Peyer's patch (tissue), 4 donors: ENCODE measurements at places on chromosomes 2 and 18. TPM values are rescaled to one million over a fixed set of nuclear protein-coding genes. Genes with fewer than 3 reads are reported as not detected.
A peak's percentile ranks its signal among the peaks of the same experiment; 100 is the strongest.

The PFN4 gene
- total RNA-seq, result not detected

- H3K4me1 ChIP-seq, result peaks cover 12% of the 10 kb centered on the region
- H3K4me3 ChIP-seq, result peak overlapping the region; percentile 34
- no peaks in the 10 kb centered on the region for H3K27me3 ChIP-seq
- H3K36me3 ChIP-seq, result no peaks in the 10 kb centered on the region
- peak overlapping the region; percentile 71 for H3K27ac ChIP-seq
Measured at GRCh38 chr2:224982910-224983711, 59.2 kb downstream of the DOCK10 start.

DNA sequence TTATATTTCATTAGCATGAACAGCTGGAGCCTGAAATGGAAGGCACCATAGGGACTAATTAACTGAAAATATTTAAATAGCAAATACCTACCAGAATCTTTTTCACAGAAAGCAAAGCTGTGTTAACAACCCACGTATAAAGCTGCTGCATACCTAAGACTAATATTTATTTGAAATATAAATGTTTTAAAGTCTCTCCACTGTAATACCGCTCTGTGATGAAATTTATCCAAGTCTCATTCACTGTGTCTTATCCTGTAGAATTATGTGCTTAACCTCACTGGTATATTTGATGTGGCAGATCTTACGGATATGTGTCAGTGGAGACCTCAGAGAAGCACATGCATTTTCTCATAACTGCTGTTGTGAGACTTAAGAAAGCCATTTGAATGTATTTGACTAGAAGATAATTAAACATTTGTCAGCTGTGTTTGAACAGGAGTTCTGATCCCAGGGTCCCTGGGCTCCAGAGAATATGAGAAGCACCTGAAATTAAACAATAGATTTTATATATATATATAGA lies 373.3 kb downstream of the ZNF804A start:
- H3K27ac ChIP-seq, result no peak overlapping the region
- H3K27me3 ChIP-seq, result no peaks in the 10 kb centered on the region
- no peak for DNase-seq
- H3K4me3 ChIP-seq, result no peak overlapping the region
- no peaks in the 10 kb centered on the region for H3K36me3 ChIP-seq

GRCh38 chr2:26988058-26988860 lies 17.8 kb downstream of the MAPRE3 start:
- no peaks in the 10 kb centered on the region for H3K36me3 ChIP-seq
- H3K27me3 ChIP-seq, result no peaks in the 10 kb centered on the region
- no peaks in the 10 kb centered on the region for H3K4me1 ChIP-seq

- no peaks in the 10 kb centered on the region for H3K27me3 ChIP-seq
- no peak for DNase-seq
- H3K4me1 ChIP-seq, result peaks cover 15% of the 10 kb centered on the region
- H3K4me3 ChIP-seq, result peak overlapping the region; percentile 30
Measured at GRCh38 chr18:75204732-75205513, 4.0 kb downstream of the PTGR3 start.

- H3K4me3 ChIP-seq, result no peak overlapping the region
- no peaks in the 10 kb centered on the region for H3K36me3 ChIP-seq
- H3K27me3 ChIP-seq, result no peaks in the 10 kb centered on the region
- no peaks in the 10 kb centered on the region for H3K4me1 ChIP-seq
Measured at GRCh38 chr2:217722883-217723472, 279.8 kb downstream of the TNS1 start.

DNA sequence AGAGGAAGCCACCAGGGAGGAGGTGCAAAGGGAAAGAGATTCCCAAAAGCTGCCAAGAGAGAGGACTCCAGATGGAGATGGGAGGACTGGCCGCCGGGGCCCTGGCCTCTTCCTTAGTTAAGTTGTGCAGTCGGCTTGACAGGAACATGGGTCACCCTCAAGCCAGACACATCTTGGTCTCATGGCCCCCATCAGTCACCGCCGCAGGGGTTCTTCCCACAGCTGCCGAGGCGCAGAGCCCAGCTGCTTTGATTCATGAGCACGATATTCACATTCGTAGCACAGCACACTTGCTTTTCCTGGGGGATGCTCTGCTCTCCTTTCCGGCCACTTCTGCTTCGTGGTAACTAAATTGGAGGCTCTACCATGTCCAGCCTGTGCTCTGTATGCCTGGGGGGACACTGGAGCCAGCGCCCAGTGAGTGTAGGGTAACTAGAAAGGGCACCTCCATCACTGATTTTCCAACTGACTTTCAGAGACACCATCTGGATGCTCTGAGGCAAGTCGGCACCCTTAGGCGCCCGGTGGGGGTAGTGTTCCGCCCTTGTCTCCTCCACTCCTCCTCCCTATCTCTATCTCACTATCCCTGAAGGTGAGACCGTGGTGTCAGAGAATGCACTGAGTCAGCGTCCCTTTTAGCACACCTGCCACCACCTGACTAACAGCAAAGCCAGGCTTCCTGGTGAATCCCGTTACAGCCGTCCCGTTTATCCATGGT lies 13.3 kb downstream of the TWIST2 start:
- H3K27me3 ChIP-seq, result no peaks in the 10 kb centered on the region
- no peak overlapping the region for H3K27ac ChIP-seq
- H3K36me3 ChIP-seq, result no peaks in the 10 kb centered on the region
- no peak for DNase-seq

DNA sequence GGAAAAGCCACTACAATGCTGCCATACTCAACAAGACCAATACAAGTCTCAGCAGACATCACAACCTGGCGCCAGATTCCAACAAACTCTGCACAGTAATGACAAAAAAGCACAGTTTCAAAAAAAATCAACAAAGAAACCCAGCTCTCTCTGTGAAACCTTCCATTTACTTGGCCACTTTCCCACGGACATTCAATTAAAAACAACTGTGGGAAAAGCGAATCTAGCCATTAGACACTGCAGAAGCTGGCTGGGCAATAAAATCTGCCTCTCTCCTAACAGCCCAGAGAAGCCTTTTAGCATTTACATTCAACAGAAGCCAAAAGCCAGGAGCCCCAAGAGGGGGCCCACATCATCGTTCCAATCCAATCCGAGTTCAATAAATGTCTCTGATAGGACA lies 128.9 kb downstream of the HDAC4 start:
- no peaks in the 10 kb centered on the region for H3K27me3 ChIP-seq
- no peaks in the 10 kb centered on the region for H3K36me3 ChIP-seq
- peak; percentile 33 for DNase-seq

DNA sequence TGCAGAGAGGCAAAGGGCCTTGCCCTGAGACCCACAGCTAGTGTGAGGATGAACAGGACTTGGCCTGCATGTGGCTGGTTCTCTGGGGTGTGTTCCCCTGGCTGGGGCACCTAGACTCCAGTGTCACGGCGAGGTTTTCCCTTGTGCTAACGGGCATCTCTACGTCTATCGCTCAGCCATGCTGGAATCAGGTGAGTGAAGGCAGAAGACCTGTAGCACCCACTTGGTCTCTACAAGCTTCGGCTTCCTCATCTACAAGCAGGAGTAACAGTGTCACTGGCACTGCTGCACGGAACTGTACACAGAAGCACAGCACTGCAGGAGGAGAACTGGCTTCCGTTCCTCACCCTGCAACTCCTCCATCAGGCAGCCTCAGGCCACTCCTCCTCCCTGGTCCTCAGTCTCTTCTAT lies 30.6 kb downstream of the HS1BP3 start:
- H3K36me3 ChIP-seq, result peaks cover 44% of the 10 kb centered on the region
- peaks cover 5% of the 10 kb centered on the region for H3K4me1 ChIP-seq
- peak overlapping the region; percentile 46 for H3K27ac ChIP-seq
- no peaks in the 10 kb centered on the region for H3K27me3 ChIP-seq

The UPP2 gene
- total RNA-seq, result not detected

The RBM44 gene
- total RNA-seq, result 0.94 TPM

The ACMSD gene
- not detected for total RNA-seq

DNA sequence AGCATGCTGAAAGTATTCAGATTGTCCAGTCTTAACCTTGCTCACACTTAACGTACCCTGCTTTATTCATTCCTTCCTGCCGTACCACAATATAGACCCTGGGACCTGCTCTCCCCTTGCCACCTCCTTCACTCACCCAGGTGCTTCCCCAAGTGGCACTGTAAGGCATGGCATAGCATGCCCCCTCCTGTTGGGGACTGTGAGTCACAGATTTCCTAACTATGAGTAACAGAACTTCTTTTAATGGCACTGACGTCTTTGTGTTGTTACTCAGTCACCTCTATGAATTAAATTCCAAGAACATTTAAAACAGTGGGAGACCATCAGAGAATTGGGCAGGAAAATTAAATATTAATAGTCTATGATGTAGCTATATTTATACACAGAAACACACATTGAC lies 117.2 kb downstream of the CTNNA2 start:
- no peak for DNase-seq
- no peaks in the 10 kb centered on the region for H3K27me3 ChIP-seq
- no peaks in the 10 kb centered on the region for H3K4me1 ChIP-seq
- no peak overlapping the region for H3K4me3 ChIP-seq
- H3K27ac ChIP-seq, result no peak overlapping the region

DNA sequence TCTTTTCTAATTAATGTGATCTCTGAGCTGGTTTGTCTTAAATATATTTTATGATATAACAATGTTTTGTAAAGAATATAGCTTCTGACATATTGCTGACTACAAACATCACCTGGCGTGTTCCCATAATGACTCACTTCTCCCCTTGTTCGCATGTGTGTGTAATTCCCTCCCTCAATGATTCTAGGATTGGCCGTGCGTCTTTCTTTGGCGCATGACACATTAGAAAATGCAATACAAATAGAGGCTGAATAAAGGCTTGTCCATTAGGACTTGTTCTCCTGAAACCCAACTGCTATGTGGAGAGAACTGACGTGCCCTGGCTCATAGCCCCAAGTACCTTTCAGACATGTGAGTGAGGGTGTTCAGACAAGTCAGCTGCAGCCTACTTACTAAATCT lies 159.7 kb upstream of the CDH20 start:
- DNase-seq, result no peak
- H3K4me3 ChIP-seq, result no peak overlapping the region
- no peak overlapping the region for H3K27ac ChIP-seq
- no peaks in the 10 kb centered on the region for H3K4me1 ChIP-seq

DNA sequence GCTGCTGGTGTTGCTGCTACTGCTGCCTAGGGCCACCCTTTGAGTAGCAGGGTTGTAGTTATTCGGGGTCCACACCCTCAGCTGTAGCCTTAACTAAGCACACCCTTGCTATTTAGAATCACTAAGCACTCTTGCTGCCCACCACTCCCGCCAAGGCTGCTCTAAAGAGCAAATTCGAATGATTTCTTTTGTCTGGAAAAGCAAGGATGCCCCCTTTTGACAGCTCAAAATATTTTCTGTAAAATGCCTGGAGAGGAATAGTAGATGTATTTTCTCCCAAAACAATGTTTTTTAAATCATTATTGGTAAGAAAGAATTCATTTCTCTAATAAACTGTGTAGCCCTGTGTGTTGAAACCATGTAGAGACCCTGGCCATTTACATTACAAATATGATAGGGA lies 80.8 kb upstream of the PAPOLG start:
- DNase-seq, result no peak
- H3K27me3 ChIP-seq, result no peaks in the 10 kb centered on the region
- H3K4me1 ChIP-seq, result no peaks in the 10 kb centered on the region
- H3K36me3 ChIP-seq, result no peaks in the 10 kb centered on the region
- H3K4me3 ChIP-seq, result no peak overlapping the region

The PROKR1 gene
- not detected for total RNA-seq

DNA sequence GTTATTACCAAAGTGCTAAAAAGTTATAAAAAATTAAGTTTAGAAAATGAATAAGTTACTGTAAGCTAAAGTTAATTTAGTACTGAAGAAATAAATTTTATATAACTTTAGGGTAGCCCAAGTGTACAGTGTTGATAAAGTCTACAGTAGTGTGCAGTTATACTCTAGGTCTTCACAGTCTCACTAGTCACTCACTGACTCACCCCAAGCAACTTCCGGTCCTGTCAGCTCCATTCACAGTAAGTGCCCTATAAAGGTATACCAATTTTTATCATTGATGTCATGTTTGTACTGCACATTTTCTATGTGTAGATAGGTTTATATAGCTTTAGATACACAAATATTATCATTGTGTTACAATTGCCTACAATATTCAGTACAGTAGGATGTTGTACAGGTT lies 518.3 kb upstream of the PIK3C3 start:
- H3K36me3 ChIP-seq, result no peaks in the 10 kb centered on the region
- no peak for DNase-seq
- H3K4me3 ChIP-seq, result no peak overlapping the region
- H3K27me3 ChIP-seq, result no peaks in the 10 kb centered on the region
- no peaks in the 10 kb centered on the region for H3K4me1 ChIP-seq

The PDE1A gene
- 12.4 TPM for total RNA-seq

- no peaks in the 10 kb centered on the region for H3K36me3 ChIP-seq
Measured at GRCh38 chr2:125296742-125297141, 1271.7 kb downstream of the CNTNAP5 start.

The ATP6V1C2 gene
- 0.47 TPM for total RNA-seq
